Neuronal stem cell (in vitro differentiated cells): ENCODE measurements at places on chromosomes 12 and 14.

GRCh38 chr14:99041820-99042174, 230.2 kb downstream of the BCL11B start:
- DNase-seq, result no peak
- H3K27me3 ChIP-seq, result peaks cover 6% of the 10 kb centered on the region
- peaks cover 7% of the 10 kb centered on the region for H3K4me1 ChIP-seq
- no peak overlapping the region for H3K4me3 ChIP-seq

DNA sequence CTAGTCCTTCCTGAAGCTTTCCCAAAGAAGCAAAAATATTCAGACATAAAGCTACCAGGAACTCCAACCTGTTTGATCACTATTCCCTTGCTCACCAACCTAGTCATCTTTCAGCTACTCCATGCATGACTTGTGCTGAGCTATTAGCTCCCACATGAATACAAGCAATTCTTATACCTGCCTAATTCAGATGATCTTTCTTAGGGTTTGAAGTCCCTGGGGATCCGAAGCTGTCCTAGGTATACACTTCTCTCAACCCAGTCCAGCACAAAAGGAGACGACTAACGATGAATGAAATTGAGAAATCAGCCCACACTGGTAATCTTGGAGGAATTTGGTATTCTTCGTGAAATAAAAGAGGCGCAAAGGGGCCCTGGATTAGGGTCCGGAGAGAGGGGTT, 631 bp upstream of the PTGR2 start:
- H3K4me3 ChIP-seq, result peak overlapping the region; percentile 60
- H3K4me1 ChIP-seq, result peaks cover 3% of the 10 kb centered on the region
- H3K36me3 ChIP-seq, result no peaks in the 10 kb centered on the region

GRCh38 chr12:115394496-115395220, 710.7 kb upstream of the TBX3 start:
- H3K36me3 ChIP-seq, result no peaks in the 10 kb centered on the region
- no peak for DNase-seq
- H3K27ac ChIP-seq, result no peak overlapping the region
- H3K4me3 ChIP-seq, result no peak overlapping the region
- no peaks in the 10 kb centered on the region for H3K4me1 ChIP-seq

- no peaks in the 10 kb centered on the region for H3K27me3 ChIP-seq
- H3K27ac ChIP-seq, result no peak overlapping the region
- DNase-seq, result no peak
Observed at GRCh38 chr12:85301051-85301450, 21.0 kb downstream of the ALX1 start.
